Type B pancreatic cell (in vitro differentiated cells): ENCODE measurements at places on chromosomes 12 and 14.
A peak's percentile ranks its signal among the peaks of the same experiment; 100 is the strongest.

DNA sequence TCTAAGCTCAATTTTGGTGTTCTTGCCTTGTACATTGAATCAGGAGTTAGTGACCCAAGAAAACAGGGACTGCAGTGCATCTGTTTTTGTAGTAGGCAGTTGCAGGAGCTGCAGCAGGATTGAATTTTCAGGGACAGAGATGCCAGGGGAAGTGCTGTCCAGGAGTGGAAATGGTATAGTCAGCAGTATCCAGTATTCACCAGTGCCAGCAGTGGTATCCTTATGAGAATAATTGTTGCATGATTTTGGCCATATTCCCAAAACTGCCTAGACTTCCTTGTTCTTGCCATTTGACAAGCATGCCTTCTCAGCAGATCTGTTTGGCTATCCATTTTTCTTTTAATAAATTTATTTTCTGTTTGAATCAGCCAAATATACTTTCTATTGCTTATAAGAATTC, 18.6 kb upstream of the ABCD2 start:
- DNase-seq: no peak

DNA sequence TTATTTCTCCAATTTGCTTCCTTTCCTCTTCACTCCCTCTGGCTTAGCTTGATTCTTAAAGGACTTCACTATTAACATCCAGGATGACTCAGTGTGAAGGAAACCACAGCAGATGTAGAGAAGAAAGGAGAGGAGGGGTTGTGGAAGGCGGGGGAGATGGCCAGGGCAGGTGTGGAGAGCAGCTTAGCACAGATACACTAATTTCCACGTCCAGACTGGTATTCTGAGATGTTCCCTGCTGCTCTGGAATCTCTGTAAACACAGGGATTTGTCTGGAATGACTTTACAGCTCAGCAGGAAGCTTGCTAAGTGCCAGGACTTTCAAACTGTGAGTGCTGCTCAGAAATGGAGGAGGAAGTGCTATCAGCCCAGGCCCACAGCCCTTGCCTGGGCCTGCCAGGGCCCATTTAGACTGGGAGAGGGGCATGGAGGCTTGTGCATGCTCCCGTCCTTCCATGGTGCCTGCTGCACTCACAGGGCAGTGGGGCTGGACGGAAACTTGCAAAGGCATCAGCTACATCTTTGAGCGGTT, 202.5 kb upstream of the DDHD1 start:
- DNase-seq: no peak

GRCh38 chr12:130527239-130527638, 188.9 kb downstream of the RIMBP2 start:
- DNase-seq: no peak

- DNase-seq: no peak
Measured at GRCh38 chr12:132196038-132196872, 52.0 kb downstream of the NOC4L start.

DNA sequence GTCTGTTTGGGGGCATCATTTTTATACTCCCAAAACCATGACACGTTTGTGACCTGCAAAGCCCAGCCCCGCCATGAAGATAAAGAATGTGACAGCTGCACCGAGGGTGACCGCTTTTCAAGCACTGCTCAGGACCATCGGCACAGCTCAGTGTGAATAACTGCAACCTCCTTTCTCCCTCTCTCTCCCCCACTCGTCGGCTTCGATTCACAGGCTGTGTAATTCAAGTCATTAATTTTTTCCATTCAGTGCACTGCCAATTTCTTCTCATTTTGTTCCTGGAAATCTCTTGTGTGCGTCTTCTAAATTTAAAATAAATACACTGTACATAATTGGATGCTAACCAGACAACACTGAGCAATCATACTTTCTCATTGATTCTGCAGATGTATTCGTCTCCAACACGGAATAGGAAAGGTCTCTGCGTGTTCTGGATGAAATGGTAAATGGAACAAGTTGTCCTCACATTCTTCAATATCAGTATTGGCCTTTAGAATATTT, 260.8 kb downstream of the TTC8 start:
- DNase-seq: no peak

DNA sequence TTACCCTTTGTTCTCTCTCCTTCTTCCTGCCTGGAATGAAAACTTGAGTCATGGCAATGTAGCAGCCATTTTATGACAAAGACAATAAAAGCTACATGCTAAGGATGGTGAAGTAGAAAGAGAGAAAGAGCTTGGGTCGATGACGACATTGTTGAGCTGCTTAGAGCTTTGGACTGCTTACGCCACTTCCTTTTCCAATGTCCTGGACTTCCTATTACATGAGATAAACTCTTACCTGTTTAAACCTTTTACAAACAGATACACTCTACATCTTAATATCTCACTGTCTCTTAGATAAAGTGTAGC, 70.1 kb downstream of the PEBP1 start:
- DNase-seq: no peak

DNA sequence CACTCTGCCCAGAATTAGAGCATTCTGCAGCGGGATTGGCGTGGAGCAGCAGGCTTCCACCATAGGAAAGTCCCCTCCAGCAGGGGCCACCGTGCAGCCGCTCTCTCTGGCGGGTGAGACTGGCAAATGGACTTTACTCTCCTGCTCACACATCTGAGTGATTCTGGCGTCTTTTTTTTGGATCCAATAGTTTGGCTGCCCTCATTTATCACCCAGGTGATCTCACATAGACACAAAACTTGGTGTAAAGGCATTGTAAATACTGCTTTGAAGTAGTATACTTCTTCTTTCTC, 130.3 kb downstream of the TGFB3 start:
- DNase-seq: no peak

GRCh38 chr12:128864516-128865186, 11.4 kb downstream of the GLT1D1 start:
- no peak for DNase-seq

DNA sequence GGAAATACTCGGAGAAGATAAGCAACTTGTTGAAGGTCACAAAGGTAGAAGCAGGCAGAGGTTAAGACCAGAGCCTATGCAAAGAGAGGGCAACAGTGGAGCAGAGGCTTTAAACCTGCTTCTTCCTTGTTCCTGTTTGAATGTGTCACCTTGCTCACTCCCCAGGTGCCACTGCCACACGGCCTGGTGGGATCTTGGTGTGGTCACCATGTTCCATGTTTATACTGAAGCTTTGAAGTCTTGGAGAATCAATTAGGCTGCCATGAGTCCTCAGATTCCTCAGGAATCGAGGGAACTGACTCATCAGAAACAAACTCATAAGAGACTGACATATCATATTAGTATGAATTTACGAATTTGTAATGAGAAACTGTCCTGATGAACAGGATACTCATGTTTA, 46.8 kb downstream of the IQSEC3 start:
- no peak for DNase-seq

GRCh38 chr12:81077686-81078441, at the start of gene ACSS3:
TSS of gene ACSS3 (plus strand) at chr12:81078079. CDS start at chr12:81078121, 42 bp downstream.
- peak; percentile 70 for DNase-seq

- no peak for DNase-seq
Measured at GRCh38 chr12:66405395-66405794, 103.1 kb downstream of the HELB start.

DNA sequence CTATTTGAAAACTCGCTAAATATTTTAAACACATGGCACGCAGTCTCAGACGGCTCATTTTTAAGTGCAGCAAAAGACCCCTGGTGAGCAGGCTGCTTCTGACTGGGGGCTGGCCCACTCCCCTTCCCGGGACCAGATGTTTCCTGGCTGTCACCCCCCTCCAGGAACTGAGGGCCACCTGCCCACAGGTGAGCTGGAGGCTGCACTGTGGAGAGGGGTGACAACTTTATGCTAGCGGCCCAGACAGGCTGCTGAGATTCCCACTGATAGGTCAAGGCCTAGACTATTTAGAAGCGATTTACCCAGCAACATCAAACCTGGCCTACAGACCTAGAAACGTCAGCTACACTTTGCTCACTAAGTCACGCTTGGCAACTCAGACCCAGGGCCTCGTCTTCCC, 92.1 kb downstream of the BCL11B start:
- DNase-seq: no peak

GRCh38 chr14:85948153-85948552, 418.2 kb downstream of the FLRT2 start:
- no peak for DNase-seq

- no peak for DNase-seq
Measured at GRCh38 chr12:82648259-82648909, 38.3 kb upstream of the TMTC2 start.

DNA sequence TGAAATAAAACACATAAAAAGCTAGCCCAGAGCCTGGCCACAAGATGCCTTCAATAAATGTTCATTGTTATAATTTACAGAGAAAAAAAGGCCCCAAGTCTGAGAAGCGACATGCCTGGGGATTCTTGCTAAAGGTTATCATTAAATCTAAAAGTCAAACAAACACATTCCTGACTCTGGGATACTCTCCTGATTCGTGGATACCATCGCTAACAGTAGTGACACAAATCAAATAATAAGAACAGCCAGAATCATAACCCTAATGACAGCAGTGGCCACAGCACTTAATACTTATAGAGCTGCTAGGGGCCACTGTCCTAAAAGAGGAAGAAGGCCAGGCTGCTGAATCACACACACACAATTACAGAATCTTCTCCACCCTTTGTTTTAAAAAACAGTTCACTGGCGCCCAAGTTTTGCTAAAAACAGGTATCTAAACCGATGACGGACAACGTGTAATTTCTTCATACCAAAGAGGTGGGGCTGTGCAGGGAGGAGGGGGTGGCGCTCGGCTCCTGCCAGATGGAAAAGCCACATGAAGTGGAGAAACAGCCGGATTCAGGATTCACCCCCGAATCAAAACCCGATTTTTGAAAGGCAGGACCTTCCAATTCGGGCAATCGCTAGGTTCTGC, 1.2 kb downstream of the CLIP1 start:
- DNase-seq: no peak

- no peak for DNase-seq
Measured at GRCh38 chr14:56181681-56182085, 63.5 kb downstream of the PELI2 start.

DNA sequence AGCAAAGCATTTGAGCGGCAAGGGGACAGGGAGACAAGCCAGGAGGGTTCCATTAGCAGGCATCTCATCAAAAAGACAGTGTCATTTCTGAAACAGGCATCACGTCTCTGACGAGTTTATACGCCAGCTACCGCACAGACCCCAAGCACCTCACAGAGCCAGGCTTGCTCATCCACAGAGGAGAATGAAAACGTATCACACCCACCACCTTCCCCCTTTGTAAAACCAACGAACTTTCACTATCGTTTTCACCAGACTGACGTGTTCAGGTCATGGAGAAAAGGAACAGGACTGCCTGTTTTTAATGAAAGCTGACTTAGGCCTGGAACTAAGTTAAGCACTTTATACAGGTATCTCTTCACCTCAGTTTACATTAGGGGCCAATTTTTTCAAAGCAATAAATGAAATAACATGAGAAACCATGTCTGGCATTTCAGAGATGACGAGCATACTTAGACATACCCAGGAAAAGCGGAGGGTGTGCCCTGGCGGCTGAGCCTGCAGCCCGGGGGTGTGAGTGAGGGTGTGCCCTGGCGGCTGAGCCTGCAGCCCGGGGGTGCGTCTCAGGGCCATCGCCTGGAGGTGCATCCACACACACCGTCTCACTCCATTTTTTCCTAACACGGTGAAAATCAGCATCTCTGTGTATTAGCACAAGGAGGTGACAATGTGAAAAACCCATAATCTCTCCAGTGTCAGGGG, 41.9 kb downstream of the STX2 start:
- DNase-seq: no peak

GRCh38 chr14:99821519-99822508, 28.6 kb downstream of the EML1 start:
- DNase-seq: no peak

GRCh38 chr14:61472011-61472672, 150.8 kb downstream of the PRKCH start:
- DNase-seq: no peak

- DNase-seq: no peak
Measured at GRCh38 chr12:124747426-124748161, 116.1 kb downstream of the SCARB1 start.

DNA sequence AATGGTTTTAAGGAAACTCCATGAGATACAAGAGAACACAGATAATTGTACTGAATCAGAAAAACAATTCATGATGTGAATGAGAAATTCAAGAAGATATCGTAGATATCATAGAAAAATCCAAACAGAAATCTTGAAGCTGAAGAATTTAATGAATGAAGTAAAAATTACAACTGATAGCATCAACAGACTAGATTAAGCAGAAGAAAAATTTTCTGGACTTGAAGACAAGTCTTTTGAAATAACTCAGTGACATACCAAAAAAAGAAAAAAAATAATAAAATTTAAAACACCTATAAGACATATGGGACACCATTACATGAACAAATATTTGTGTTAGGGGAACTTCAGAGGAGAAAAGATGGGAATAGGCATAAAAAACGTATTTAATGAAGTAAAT, 122.8 kb upstream of the SYT10 start:
- DNase-seq: no peak

GRCh38 chr12:63909746-63910145, 65.2 kb downstream of the SRGAP1 start:
- no peak for DNase-seq

GRCh38 chr12:30805959-30806358, 51.2 kb upstream of the CAPRIN2 start:
- no peak for DNase-seq

- no peak for DNase-seq
Measured at GRCh38 chr12:77064896-77065360, 441 bp downstream of the E2F7 start.

GRCh38 chr14:31977001-31977556, 100.0 kb upstream of the ARHGAP5 start:
- DNase-seq: no peak

GRCh38 chr12:46233423-46233822, 35.4 kb downstream of the SLC38A1 start:
- DNase-seq: no peak

GRCh38 chr14:104110491-104111209, 25.1 kb downstream of the ASPG start:
- DNase-seq: no peak

DNA sequence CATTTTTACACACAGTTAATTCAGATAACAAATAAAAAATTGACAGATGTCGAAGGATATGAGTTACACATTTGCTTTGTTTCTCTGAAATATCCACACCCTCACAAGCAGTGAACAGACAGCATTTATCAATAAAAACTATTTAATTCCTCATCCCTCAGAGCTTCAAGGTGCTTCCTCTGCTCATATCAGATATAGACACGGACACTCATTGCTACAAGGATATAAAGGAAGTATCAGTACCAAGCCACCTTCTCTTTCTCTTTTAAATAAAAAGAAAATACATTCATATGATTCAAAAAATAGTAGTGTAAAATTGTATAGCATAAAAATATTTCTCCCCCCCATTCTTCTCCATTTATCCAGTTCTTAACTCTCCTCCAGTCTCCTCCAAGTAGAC, 21.9 kb upstream of the MAGOHB start:
- no peak for DNase-seq

- no peak for DNase-seq
Measured at GRCh38 chr12:121490401-121491281, 90.2 kb downstream of the KDM2B start.
